ENCODE measurements at places on chromosomes 2 and 18. TPM values are rescaled to one million over a fixed set of nuclear protein-coding genes. Genes with fewer than 3 reads are reported as not detected.

Gene LINC00305
- not detected for total RNA-seq

Gene KCNG2
- not detected for total RNA-seq

Gene RAD51AP2
- not detected for total RNA-seq

Gene GALR1
- total RNA-seq: not detected

Gene ATOH8
- total RNA-seq: 67.2 TPM

Gene PDE1A
- total RNA-seq: 89.0 TPM

Gene EMILIN1
- 113 TPM for total RNA-seq

Gene VIL1
- under 0.01 TPM for total RNA-seq
